Urothelium cell line (cell line): ENCODE measurements at places on chromosomes 1 and 21.
A peak's percentile ranks its signal among the peaks of the same experiment; 100 is the strongest.

DNA sequence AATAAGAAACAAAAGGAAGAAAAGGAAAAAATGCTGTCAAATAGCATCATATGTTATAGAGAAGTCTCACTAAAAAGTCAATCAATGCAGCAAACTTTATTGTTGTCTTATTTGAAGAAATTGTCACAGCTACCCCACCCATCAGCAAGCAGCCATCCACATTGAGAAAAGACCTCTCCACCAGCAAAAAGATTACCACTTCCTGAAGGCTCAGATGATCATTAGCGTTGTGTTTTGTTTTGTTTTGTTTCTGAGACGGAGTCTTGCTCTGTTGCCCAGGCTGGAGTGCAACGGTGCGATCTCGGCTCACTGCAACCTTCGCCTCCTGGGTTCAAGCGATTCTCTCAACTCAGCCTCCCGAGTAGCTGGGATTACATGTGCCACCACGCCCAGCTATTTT, 29.0 kb downstream of the ATP2B4 start:
- no peak for DNase-seq

DNA sequence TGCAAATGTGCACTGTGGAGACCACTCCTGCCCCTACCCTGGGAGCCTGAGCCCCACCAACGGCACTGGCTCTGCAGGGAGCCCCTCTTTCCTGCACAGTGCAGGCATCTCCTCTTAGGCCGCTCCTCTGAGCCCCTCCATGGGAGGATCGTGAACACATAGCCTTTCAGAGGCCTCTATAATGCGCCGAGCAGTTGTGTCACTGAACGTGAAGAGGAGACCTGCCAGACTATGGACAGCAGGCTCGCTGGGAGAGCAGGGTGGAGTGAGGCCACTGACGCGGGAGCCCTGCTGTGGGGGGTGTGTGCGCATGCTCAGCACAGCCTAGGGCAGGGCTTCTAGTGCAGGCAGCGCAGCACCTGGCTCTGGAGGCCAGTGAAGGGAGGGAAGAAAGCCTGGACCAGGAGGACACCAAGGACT, 151.3 kb upstream of the COL6A1 start:
- no peak for DNase-seq

GRCh38 chr21:43362915-43363314, 64.0 kb downstream of the SIK1 start:
- no peak for DNase-seq

- no peak for DNase-seq
Observed at GRCh38 chr1:9269721-9270120, 23.0 kb upstream of the SPSB1 start.

GRCh38 chr21:32768530-32768929, 3.0 kb downstream of the PAXBP1 start:
- DNase-seq = no peak

DNA sequence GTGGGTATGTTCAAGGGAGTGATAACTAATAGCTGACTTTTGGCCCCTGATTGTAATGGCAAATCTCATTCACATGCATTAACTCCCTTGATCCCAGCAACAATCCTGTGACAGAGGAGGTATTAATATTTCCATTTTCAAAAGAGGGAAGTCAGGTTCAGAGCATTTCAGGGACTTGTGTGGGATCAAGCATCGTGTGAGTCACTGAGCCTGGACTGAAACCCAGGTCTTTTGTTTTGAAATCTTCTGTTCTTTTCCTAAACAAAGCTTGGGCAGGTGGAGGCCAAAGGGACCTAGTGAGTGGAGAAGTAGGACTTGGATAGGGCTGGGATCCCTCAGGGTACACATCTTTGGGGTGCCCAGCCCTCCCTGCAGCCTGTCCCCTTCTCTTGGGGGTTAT, 37.9 kb downstream of the ETNK2 start:
- no peak for DNase-seq

DNA sequence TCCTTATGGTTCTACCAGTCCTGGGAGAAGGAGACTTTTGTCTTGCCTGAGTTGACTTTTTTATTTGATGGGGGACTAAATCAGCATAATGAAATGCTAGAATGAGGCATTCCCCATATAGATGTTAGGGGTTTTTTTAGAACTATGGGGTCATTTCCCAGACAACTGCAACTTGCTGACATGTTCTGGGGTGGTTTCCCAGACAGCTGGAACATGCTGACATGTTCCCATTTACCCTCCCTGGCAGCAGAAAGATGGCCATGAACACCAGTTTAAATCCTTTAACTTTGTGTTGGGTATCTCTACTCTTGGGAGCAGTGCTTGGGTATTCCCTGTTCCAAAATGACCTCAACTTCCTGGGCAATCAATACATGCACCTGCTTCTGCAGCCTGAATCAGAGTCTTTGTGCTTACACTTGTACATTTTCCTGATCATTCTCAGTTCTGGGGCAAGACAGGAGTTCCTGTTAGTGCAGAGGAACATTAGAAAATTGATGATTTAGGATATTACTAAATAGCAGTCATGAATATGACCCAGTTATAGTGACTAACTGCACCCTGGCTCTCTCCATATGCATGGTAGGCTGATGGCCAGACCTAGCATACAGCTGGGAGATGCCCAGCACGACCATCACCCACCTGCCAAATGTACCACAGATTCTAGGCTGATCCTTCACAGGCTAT, 75.4 kb upstream of the CD5L start:
- DNase-seq = no peak

DNA sequence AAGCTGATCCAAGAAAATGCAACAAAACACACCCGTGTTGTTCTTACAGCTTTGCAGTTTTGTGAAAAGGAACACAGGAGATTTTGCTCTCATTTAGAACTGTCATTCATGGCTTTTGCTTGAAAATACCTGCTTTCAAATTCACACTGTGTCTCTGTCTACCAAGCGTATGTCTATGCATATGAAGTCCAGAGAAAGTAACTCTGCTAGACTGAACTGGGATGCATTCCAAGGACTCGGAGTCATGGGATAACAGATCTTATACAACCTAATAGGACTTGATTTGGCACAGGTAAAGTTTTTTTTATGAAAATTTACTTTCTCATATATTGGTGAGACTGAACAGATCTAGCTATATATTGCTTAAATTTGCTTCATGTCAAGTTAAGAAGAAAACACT, 102.4 kb downstream of the PTGER3 start:
- no peak for DNase-seq

- no peak for DNase-seq
Observed at GRCh38 chr1:53590104-53590503, 130.9 kb downstream of the DMRTB1 start.

DNA sequence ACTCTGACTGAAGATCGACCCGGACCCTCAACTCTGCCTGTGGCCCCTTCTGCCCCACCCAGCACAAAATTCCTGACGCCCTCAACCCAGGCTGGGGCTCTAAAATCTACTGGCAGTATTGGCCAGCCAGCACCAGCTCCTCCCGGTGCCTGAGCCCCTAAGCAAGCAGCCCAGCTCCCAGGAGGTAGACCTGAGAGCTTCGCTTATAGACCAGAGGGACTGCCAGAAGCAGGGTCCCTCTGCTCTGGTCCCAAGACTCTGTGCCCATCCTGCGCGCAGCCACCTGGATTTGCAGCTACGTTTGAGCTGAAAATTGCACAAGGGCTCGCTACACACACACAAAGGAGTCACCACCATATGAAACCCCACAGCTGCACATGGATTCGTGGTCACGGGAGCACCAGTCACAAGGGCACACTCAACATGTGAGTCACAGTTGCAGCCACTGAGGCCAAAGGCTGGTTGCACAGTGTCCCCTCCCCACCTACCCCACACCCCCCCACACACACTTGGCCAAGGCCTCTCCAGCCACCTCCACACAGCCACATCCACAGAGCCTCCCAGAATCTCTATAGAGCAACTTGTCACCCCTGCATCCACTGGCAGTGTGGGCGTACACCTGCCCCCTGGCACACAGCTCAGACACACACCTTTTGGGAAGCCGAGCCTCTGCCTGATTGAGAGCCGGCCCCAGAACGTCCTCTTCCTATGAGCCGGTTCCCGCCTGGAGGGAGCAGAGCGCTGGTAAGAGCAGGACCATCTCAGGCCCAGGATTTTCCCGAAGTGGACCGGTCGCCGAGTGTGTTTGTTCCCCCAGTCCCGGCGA, 1.1 kb upstream of the DMBX1 start:
- DNase-seq = no peak

- no peak for DNase-seq
Observed at GRCh38 chr1:228316589-228317387, 89.8 kb downstream of the TRIM11 start.

DNA sequence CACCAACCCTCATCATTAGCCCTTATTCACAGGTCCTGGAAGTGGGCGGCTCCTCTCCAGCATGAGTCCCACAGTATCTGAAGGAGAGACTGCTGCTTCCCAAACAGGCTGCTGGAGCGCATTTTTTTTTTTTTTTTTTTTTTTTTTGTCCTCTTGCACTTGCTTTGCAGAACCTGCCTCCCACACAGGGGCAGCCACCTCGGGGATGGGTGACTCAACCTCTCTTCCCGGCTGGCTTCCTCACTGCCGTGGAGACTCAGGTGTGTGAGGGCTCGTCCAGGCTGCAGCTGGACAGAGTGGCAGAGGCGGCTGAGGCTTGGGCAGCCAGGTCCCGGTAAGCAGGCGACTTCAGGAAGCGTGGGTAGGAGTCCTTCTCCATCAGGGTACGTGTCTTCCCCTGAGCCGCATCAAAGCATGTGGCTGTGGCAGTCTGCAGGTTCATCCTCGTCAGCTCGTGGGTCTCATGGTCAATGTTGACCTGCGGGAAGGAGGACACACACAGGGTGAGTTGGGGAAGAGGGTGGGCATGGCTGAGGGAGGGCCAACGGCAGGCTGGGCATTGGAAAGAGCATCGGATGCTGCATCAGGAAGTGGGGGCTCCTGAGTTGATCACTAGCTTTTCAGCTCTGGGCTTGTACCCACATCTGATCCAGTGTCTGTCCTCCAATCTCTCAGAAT, 4.0 kb downstream of the RGS16 start:
- no peak for DNase-seq

- DNase-seq = no peak
Observed at GRCh38 chr21:40299451-40299850, 432.2 kb downstream of the PCP4 start.

- no peak for DNase-seq
Observed at GRCh38 chr1:234458352-234459017, 20.5 kb downstream of the TARBP1 start.

GRCh38 chr1:172883387-172883791, 167.4 kb downstream of the TNFSF18 start:
- no peak for DNase-seq

DNA sequence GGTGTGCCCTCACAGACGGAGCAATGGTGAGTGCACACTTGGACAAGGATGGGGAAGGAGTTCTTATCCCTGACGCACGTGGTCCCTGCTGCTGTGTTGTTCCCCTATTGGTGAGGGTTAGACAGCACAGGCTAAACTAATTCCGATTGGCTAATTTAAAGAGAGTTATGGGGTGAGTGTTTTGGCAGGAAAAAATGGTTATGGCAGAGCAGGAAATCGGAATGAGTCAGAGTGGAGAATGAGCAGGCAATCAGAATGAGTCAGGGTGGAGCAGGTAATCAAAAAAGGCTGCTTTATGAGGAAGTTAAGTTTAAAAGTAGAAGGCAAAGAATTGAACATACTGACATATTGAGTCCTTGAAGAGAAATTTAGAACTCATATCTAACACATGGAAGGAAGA, 100.5 kb downstream of the NGF start:
- DNase-seq = no peak

GRCh38 chr1:181531951-181532600, 48.8 kb downstream of the CACNA1E start:
- DNase-seq = no peak

DNA sequence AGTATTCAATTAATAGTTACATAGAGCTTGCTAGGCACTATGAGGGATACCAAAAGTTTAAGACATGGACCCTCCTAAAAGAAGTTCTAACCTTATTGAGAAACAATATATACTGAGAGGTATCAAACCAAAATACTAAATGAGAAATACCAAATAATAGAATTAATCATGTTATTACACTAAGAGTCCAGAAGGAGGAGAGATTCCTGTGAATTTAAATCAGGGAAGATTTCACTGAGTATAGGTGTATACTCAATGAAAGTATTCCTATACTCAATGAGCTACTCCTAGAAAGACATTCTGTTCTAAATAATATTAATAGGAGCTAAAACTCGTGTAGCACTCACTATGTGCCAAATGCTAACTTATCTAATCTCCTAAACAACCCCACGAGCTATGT, 9.4 kb downstream of the CR1L start:
- DNase-seq = no peak

GRCh38 chr1:151716771-151717631, at the start of gene CELF3:
Gene CELF3, minus strand, starts transcription at chr1:151716803. Its CDS starts 783 bp downstream, at chr1:151716020.
- peak; percentile 64 for DNase-seq

GRCh38 chr1:175172503-175172902, 20.1 kb downstream of the KIAA0040 start:
- DNase-seq = no peak

- DNase-seq = peak; percentile 33
Observed at GRCh38 chr1:56755911-56756310, 63.3 kb downstream of the FYB2 start.

DNA sequence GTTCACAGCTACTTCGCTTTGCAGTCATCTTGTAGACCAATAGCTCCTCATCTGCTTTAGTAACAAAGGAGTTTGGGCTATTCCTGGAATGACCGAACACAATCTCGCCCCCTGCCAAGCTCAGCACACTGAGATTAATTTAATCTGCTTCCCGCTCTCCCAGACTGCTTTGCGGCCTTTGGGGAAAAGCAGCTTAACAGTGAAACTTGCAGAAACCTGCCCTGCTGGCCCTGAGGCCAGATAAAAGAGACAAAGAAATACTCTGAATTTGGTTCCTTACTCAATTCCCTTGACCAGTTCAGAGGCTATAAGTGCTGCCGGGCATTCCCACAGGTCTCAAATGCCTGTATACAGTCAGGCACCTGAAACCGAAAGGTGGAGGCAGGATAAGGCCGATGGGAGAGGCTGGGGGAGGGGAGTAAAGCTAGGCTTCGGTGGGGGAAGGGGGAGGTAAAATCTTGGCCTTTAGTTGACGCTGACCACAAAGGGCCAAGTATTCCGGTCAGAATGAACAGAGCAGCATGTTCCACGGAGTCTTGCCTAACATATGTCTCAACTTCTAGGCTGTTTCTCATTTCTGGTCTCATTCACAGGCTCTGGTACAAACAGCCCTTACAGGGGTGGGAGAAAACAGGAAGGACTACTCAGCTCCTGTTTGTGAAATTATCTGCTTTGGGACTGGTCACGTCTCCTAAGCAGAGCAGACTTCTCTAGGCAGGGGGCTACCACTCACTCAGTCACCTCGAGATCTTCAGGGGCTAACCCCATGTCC, 17.7 kb upstream of the A3GALT2 start:
- DNase-seq = no peak

- no peak for DNase-seq
Observed at GRCh38 chr1:91621907-91622306, 121.3 kb downstream of the CDC7 start.

- no peak for DNase-seq
Observed at GRCh38 chr21:45047257-45047656, 27.1 kb upstream of the ADARB1 start.
